T-cell (primary cell): ENCODE measurements at places on chromosomes 11 and 22.

DNA sequence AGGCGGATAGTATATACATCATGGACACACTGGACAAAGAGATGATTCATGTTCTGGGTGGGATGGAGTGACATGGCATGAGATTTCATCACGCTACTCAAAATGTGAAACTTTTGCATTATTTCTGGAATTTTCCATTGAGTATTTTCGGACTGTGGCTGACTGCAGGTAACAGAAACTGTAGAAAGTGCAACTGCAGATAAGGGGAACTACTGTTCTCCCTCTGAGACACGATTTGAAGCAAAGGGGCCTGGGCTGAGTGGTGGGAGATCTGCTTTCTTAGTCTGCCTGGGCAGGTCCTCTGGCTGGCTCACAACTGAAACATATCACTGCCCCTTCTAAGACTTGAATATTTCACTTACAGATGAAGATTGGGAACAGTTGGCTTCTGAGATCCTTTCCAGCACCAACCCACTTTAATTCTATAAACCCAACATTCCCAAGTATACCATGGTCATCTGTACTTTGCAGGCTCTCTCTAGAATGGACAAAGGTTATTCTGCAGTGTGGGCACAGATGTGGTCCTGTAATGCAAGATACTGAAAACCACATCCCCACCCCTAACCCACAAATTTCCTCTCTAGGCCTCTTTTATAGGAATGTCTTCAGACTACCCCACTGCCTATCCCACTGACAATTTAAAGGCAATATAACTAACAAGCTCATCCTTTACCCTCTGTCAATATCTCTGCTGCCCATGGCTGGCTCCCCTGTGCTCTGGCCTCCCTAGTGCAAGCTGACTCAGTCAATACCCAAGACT is 121.1 kb downstream of the KCNC1 start:
- DNase-seq = no peak

- no peak for DNase-seq
Measured at GRCh38 chr11:76185931-76186401, 20.3 kb downstream of the WNT11 start.

GRCh38 chr11:64127267-64128072 is 38.4 kb downstream of the MACROD1 start:
- no peak for DNase-seq

GRCh38 chr11:119924017-119924416 is 195.0 kb upstream of the NECTIN1 start:
- DNase-seq = no peak

DNA sequence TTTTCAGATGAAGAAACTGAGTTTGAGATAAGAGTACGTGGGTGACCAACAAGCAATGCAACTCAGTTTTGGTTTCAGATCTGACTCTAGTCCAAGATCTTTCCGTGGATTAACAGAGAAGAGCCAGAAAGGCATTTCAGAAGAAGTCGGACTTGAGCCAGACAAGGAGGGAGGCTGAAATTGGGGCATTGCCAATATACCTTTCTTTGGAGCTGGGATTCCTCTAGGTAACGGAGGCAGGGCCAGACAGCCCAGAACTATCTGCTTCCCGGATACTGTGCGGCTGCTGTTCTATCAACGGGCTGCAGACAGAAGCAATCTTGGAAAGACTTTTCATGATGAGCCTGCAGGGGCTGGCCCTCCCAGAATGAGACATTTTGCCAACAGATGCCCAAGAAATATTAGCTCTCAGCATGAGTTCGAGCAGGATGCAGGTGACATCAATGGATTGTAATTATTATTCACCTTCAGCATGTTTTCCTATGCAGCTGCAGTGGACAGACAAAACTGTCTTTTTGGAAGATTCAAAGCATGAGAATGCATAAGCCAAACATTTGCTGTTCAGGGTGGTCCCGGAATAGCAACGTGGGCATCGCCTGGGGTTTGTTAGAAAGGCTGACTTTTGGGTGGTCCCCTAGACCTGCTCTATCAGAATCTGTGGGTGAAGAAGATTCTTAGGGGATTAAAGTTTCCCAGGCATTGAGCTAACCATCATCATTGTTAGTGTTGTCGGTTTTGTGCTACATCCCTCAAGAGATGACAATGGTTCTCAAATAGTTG is 95.7 kb downstream of the SCN3B start:
- DNase-seq = no peak

GRCh38 chr22:26671317-26672059 is 14.1 kb downstream of the MIAT start:
- DNase-seq = peak; percentile 50

GRCh38 chr11:19982774-19983495 is 177.3 kb downstream of the DBX1 start:
- DNase-seq = no peak

- DNase-seq = no peak
Measured at GRCh38 chr11:118289401-118289800, 15.1 kb upstream of the CD3E start.
